Brain (organoid and tissue), 16 donors: ENCODE measurements at places on chromosomes 4 and X.

GRCh38 chr4:186931519-186931918 is 207.9 kb upstream of the FAT1 start:
- DNase-seq, result no peak

DNA sequence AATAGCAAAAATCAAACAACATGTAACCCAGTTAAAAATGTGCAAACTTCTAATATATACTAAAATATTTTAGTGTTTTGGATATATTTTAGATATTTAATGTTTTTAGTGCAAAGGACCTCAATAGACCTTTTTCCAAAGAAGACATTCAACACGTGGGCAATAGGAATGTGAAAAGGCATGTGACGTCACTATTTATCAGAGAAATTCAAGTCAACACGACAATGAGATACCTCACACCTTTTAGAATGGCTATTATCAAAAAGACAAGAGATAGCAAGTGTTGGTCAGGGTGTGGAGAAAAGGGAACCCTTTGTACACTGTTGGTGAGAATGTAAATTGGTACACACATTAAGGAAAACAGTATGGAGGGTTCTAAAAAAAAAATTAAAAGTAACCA is 115.6 kb upstream of the FAM47B start:
- no peak for DNase-seq

- no peak for DNase-seq
Observed at GRCh38 chr4:157204634-157205244, 15.8 kb upstream of the GRIA2 start.

DNA sequence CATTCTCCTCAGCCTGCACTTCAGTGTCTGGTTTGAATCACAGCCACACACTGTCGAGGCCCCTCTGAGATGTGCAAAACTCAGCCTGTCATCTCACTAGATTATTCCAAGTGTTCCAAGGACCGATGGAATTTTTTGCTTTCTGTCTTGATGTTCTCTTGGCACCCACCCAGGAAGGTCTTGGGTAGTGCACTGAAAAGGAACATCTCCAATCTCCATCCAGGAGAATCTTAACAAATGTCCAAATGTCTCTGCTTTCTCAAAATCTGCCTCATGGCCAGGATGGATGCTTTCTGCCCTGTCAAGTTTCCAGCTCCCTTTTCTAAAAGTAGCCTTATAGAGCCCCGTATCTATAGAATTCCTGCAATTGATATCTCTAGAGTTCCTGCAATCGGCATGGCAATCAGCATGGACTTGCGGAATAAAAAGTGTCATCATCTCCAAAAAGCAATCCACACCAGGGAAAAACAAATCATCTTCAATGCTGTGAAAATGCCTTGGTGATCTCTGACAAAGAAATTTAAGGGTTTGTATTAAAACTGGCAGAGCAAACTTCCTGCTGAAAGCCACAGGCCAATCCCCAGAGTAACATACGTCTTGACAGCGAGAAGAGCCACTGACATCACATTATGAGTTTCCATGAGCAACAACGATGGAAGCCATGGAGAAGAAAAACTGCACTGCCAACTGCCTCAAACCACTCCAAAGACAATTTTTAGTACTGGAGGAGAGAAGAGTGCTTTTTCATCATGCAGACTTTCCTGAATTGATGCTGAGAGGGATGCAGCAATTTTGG is 215.3 kb upstream of the FAM9B start:
- peak; percentile 9 for DNase-seq

GRCh38 chr4:36351082-36351666 is 69.8 kb downstream of the DTHD1 start:
- peak; percentile 84 for DNase-seq
